ENCODE measurements at places on chromosomes 2 and 18. TPM values are rescaled to one million over a fixed set of nuclear protein-coding genes. Genes with fewer than 3 reads are reported as not detected.

The C1QL2 gene
- not detected for total RNA-seq

The KCNIP3 gene
- total RNA-seq, result 1.6 TPM

The SPATA3 gene
- not detected for total RNA-seq

The CHN1 gene
- 19.1 TPM for total RNA-seq

The SDC1 gene
- 8.0 TPM for total RNA-seq

The EN1 gene
- not detected for total RNA-seq

The SNTG2 gene
- not detected for total RNA-seq

The RND3 gene
- 557 TPM for total RNA-seq

The ANKRD30BL gene
- not detected for total RNA-seq

The CCDC121 gene
- total RNA-seq, result 3.0 TPM

The CRACDL gene
- total RNA-seq, result not detected

The ELOA2 gene
- not detected for total RNA-seq

The SPP2 gene
- total RNA-seq, result 0.16 TPM

The STARD6 gene
- total RNA-seq, result 0.17 TPM

The CASP10 gene
- total RNA-seq, result 4.7 TPM

The COL6A3 gene
- 1,632 TPM for total RNA-seq

The GMPPA gene
- 58.9 TPM for total RNA-seq

The ASTL gene
- total RNA-seq, result not detected

The CPO gene
- total RNA-seq, result 0.17 TPM

The DSC1 gene
- not detected for total RNA-seq

The COLEC11 gene
- total RNA-seq, result not detected

The D2HGDH gene
- 24.0 TPM for total RNA-seq

The RESP18 gene
- not detected for total RNA-seq

The C2orf76 gene
- total RNA-seq, result 11.7 TPM

The INHBB gene
- total RNA-seq, result not detected

All from bronchial smooth muscle cell (primary cell).